ENCODE measurements at places on chromosomes 4 and X. TPM values are rescaled to one million over a fixed set of nuclear protein-coding genes. Genes with fewer than 3 reads are reported as not detected.

GRCh38 chr4:102599455-102599854, 98.3 kb downstream of the NFKB1 start:
- no peak for DNase-seq

ZMAT1 gene
- 3.1 TPM for total RNA-seq

GRCh38 chr4:98565681-98566301, 92.6 kb downstream of the TSPAN5 start:
- no peak for DNase-seq

GRCh38 chr4:6019316-6020263, 1.4 kb upstream of the C4orf50 start:
- peak; percentile 92 for DNase-seq

PLAC1 gene
- total RNA-seq = not detected

MAGEA4 gene
- total RNA-seq = not detected

TMEM131L gene
- 13.7 TPM for total RNA-seq

GRCh38 chrX:53279296-53280237, 1.8 kb downstream of the IQSEC2 start:
- no peak for DNase-seq

DNA sequence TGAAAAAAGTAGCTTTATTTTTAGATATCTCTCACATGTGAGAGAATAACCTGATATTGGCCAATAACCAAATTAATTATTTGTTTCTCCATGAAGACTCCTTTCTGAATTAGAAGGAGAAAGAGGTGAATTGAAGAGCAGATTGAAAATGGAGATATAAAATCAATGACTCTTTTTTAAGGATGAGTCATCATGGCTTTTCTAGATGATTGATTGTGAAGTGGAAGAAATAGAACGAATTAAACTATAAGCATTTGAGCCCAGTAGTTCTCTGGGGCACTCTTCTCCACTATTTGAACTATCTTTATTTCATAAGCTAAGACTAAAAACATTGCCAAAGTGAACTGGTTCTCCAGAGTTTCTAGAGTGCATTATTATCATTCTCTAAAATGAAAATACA, 137.2 kb upstream of the EDNRA start:
- no peak for DNase-seq

GRCh38 chr4:37802068-37802666, 24.3 kb upstream of the PGM2 start:
- DNase-seq = peak; percentile 77

All from neural progenitor cell (in vitro differentiated cells).